ENCODE measurements at places on chromosomes 3 and 15. TPM values are rescaled to one million over a fixed set of nuclear protein-coding genes. Genes with fewer than 3 reads are reported as not detected.

DNA sequence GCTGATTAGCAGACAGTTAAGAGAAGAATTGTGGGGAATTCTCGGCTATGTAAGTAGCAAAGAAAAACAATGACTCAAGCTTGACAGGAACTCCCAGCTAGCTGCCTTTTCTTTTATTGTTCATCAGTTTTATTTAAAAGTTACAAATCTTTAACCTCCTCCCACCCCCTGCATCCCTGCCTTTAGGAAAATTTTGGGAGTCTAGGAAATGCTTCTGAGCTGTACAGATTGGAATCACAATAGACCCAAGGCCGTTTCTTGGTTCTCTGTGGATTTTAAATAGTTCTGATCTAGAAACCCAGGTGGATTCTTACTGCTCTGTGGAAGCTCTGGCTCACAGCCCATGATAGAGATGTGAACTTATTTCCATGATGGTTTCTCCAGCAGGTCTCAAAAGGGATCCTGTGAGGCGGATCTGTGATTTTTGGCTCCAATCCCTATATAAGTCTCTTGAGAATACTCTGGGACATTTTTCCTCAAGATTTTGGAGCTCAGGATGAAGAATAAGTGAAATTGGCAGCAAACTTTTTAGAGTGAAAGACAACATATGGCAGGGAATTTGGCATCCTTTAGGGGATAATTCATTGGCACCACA is 312.3 kb downstream of the EPHA3 start:
- no peak for DNase-seq

- DNase-seq = no peak
Measured at GRCh38 chr3:127442506-127442905, 148.0 kb downstream of the TPRA1 start.

MITF gene
- 69.4 TPM for total RNA-seq

CCK gene
- total RNA-seq = not detected

Data from left ventricle myocardium superior (tissue), 1 donor.